Cerebellar nuclear complex (tissue), 1 donor: ENCODE measurements at places on chromosomes 1 and 21.
A peak's percentile ranks its signal among the peaks of the same experiment; 100 is the strongest.

DNA sequence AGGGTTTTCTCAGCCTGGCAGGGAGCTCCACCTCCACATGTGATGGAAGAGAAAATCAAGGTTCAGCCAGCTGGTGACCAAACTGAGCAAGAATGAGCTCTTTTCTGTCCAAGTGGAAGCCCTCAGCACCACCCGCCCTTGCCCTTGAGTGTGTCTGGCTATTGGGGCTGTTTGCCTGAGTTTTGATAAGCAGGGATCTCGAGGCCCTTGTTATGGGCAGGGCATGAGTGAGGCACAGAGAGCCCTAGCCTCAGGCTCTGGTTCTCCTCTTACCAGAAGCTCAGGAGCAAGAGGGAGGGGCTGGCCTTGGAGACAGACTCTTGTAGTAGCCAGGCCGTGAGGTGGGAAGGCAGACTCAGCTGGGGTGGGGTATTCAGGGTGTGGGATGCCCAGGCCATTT lies 37.5 kb upstream of the ARF1 start:
- no peak for DNase-seq

DNA sequence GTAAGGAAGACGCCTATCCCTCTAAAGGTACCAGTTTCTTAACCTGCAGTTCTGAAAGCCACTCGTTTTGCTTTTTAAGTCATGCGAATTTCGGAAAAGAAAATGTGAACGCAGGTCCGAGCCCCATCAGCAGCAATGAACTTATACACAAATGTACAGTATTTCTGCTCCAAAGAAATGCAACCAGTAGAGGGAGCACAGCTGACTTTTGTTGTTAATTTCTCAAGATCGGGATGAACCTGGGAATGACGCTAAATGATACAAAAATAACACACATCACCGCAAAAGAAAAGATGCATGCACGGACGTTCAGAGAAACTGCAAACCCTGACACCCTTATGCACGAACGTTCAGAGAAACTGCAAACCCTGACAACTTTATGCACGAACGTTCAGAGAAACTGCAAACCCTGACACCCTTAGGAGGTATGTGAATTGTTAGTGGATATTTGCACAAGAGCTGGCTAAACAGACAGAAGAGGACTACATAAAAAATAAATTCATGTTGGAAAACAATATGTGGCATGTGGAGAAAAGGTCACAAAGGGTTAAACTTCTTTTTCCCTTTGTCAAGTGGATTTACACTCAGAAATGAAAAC lies 3.5 kb upstream of the TIAM1 start:
- DNase-seq = peak; percentile 23

DNA sequence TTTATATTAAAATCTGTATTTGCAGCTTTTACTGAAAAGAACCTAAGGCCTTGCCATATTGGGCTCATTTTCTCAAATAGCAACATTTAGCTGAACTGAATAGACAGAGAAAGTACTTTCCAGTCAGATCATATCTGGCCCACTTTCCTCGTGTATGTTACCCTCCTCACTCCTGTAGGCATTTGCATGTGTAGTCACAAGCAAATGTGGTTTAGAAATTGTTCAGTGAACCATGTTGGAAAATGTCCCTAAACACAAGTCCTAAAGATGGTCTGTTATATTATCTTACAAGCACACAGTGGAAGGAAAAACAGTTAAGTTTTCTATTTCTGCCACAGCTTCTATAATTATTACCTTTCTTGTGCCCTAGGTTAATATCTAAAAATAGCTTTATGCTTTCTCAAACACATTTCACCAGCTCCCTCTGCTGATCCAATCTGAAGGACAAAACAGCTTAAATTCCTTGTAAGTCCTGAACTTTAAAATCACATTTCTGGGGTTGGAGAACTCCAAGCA lies 606 bp upstream of the FMO4 start:
- DNase-seq = no peak

GRCh38 chr1:184101571-184101970 lies 50.0 kb downstream of the TSEN15 start:
- no peak for DNase-seq

DNA sequence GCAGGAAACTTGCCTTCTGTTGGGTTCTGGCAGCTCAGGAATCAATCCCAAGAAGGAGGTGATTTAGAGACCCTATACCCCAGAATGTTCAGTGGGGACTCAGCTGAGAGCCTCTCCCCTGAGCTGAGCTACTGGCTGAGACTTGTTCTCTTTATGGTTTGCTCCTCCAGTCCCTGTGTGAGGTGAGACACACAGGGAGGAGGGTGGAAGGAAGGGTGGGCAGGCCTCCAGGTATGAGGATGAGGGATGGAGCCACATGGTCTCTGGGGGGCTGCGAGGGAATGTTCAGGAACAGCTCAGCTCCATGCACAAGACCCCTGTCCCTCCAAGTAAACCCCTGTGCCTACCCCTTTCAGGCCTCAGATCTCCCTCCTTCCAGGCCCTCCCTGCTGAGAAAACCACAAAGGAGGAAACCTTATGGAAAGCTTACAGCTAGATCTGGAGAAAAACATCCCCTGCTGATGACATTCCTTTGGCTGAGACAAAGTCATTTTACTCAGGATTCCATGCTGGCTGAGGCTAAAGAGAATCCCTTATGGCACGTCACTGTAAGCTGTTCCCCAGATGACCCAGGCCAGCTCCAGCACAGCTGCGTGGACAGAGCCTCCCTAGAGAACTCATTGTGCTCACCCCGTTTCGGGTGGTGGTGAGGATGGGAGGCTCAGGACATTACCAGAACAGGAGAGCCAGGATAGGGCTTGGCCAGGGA lies 91.5 kb upstream of the IPO9 start:
- no peak for DNase-seq

- DNase-seq = no peak
Observed at GRCh38 chr1:200265104-200265503, 144.7 kb downstream of the ZNF281 start.

GRCh38 chr1:242856289-242856688 lies 331.8 kb upstream of the PLD5 start:
- no peak for DNase-seq

DNA sequence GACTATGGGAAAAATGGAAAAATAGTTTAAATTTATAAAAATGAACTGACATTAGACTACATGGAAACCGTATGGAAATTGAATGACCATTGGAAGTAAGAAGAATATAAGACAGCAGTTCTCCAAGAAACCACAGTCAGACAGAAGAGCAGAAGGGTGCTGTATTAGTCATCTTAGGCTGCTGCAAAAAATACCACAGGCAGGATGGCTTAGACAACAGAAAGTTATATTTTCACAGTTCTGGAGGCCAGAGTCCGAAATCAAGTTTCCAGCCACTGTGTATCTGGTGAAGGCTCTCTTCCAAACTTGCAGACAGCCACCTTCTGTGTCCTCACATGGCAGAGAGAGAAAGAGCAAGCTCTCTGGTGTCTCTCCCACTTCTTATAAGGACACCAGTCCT lies 175.2 kb downstream of the DSCAM start:
- DNase-seq = no peak

- no peak for DNase-seq
Observed at GRCh38 chr1:156856282-156856785, 2.6 kb downstream of the INSRR start.

- peak; percentile 7 for DNase-seq
Observed at GRCh38 chr1:185139246-185139645, 17.5 kb downstream of the TRMT1L start.

DNA sequence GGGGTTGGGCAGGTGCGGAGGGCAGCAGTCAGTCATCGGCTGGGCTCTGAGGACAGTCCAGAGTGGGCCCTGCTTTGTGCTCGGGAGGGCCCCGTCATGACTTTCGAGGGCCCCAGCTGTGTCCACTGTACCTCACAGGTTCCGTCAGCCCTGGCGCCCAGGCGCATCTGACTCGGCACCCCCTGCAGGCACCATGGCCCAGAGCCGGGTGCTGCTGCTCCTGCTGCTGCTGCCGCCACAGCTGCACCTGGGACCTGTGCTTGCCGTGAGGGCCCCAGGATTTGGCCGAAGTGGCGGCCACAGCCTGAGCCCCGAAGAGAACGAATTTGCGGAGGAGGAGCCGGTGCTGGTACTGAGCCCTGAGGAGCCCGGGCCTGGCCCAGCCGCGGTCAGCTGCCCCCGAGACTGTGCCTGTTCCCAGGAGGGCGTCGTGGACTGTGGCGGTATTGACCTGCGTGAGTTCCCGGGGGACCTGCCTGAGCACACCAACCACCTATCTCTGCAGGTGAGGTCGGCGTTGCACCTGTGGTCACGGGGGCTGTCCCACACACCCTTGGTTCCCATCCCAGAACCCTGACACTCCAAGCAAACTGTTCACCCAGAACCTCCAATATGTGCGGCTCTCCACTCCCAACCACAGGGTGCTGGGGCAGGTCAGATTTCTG lies 7.8 kb downstream of the PODN start:
- DNase-seq = no peak

DNA sequence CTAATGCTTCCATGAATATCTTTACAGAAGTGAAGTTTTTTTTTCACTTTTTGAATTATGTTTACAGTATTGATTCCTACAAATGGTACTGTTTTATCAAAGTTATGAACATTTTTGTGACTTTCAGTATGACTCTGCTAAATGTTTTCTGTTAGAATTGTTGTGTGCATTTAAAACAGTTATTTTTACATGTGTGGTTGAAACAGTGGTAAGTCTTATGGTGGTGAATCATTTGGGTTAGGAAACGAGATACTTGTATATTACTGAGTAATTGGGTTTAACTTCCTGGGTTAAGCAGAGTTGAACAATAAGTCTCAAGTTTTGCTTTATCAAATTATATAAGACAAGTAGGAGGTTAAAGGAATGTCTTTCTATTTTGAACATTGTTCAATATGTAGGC lies 66.8 kb downstream of the VPS13D start:
- DNase-seq = no peak

DNA sequence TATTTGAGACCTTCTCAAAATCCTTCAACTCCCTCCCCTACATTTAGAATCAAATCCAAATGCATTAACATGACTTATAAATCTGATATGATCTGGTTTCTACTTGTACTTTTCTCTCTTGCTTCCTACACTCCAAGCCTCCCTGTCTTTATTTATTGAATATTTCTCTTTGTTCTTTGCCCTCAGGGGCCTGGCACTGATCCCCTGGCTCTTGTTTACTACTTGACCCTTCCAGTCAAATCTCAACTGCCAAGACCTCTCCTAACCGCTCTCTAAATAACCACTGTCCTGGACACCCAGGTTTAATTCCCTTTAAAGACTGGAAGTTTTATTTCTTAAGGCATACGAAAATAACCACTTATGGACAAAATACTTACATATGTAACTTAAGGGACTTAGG lies 248.9 kb downstream of the CHRM3 start:
- DNase-seq = no peak

DNA sequence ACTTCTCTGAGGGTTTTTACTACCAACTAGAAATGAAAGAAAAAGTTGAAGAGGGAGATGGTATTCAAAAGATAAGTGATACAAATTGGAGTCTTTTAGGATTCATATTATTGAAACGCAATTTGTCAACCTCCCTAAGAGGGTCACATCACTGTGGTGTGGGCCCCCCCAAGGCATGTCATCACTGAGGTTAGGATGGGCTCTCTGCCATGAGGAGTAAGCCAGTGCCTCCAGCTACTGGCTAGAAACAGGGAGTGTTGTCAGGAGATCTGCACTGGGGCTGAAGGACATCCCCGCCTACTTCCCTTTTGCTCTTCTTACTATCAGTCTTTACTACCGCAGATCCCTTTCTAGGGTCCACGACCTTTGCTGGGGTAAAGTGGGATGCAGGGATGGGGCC lies 25.9 kb downstream of the ITSN1 start:
- DNase-seq = no peak

DNA sequence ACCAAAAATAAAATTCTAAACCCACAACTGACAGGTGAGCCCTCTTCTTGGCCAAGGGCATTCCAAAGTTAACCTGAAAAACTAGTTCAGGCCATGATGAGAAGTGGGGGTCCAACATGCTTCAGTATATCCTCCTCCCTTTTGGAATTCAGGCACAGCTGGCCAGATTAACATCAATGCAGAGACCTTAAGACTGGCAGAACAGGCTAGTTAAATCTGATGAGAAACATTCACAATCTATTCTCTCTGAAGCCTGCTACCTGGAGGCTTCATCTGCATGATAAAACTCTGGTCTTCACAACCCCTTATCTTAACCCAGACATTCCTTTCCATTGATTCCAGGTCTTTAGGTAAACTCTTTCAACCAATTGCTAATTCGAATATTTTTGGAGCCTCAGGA lies 26.7 kb upstream of the ZBTB8B start:
- no peak for DNase-seq

- no peak for DNase-seq
Observed at GRCh38 chr1:963301-963651, 2.9 kb downstream of the KLHL17 start.

GRCh38 chr1:145778146-145778540 lies 45.8 kb downstream of the RNF115 start:
- no peak for DNase-seq

- no peak for DNase-seq
Observed at GRCh38 chr1:41769068-41769467, 149.7 kb downstream of the HIVEP3 start.

GRCh38 chr1:89557956-89558355 lies 33.3 kb downstream of the LRRC8B start:
- no peak for DNase-seq

GRCh38 chr1:185733818-185734735 lies at the start of gene HMCN1:
Gene HMCN1 (plus strand): TSS chr1:185734391. CDS start chr1:185734780, 389 bp downstream.
- no peak for DNase-seq

GRCh38 chr1:205369701-205370123 lies 13.0 kb upstream of the KLHDC8A start:
- DNase-seq = no peak
